ENCODE measurements at places on chromosomes 11 and 22. TPM values are rescaled to one million over a fixed set of nuclear protein-coding genes. Genes with fewer than 3 reads are reported as not detected.

KCNQ1OT1 gene
- total RNA-seq: 1.0 TPM

- no peak for ATAC-seq
These were observed 91.8 kb upstream of the CLDN5 start for GRCh38 chr22:19615867-19616581.

TYR gene
- not detected for total RNA-seq

DNA sequence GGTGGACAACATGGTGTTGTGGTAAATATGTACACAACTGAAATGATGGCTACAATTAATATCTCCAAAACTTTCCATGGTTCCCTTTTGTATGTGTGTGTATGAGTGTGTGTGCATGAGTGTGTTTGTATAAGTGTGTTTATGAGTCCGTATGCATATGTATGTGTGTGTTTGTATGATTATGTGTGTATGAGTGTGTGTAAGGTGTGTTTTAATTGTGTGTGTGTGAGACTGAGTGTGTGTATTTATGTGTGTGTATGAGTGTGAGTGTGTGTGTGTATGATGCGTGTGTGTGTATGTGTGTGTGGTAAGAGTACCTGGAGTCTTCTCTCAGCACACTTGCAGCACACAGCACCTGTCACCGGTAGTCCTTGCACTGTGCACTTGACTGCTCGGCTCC, 7.8 kb downstream of the KRTAP5-9 start:
- ATAC-seq: no peak

DNA sequence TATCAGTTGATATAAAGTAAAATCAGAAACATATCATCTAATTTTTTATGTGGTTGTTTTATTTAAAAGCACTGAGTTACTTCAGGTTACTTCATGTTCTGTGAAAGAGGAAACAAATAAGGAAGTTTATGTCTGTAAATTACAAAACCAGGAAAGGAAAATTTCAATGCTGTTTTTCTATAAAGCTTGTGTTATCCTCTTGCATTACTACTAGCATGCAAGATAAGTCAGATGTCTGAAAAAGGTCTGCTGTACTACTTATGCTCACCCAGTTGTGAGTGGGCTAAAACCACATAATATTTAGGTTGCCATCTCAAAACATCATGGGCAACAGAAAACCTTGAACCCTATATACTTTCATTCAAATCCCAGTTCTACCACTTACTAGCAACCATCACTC, 121.5 kb downstream of the ATG16L2 start:
- ATAC-seq: no peak

GRCh38 chr11:60756307-60757032, at the start of gene MS4A15:
TSS of gene MS4A15 (plus strand) at chr11:60756867. CDS start at chr11:60763734, 6,867 bp downstream.
- no peak for ATAC-seq

HSPB2 gene
- total RNA-seq: 0.78 TPM

DNA sequence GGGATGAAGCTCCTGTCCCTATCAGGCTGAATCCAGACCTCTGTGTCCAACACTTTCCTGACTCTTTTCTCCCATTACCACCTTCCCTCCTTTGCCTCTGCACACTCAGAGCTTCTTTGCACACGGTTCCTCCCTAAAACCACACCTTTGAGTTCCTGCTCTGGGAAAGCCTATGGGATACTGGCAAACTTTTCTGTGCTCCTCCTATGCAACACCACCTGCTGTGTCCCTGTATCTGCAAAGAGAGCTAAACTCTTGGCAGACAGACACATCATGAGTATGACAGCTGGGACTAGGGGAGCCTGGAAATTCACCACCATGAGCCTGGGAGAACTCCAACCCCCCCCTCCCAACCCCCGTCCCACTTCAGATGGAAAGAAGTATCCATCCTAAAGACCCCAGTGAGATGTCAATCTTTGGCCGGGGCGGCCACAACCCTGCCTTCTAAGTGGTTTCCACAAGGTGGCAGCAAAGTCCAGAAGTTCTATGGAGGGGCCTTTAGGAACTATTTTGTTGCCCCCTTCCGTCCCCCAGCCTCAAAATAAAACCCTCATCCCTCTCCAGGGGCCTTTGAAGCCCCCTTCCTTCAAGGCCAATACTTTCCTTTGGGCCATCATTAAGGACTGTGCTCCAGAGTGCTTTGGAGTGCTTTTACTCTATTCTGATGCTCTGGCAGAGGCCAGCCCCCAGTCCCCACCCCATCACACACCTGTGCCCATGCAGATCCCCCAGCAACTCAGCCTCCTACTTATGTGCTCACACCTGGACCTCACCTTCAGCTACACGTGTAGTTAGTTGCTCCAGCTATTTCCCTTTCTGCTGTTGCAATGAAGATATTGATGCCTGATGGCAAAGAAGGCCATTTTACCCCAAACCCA, 19.4 kb downstream of the HTR3A start:
- ATAC-seq: no peak

DNA sequence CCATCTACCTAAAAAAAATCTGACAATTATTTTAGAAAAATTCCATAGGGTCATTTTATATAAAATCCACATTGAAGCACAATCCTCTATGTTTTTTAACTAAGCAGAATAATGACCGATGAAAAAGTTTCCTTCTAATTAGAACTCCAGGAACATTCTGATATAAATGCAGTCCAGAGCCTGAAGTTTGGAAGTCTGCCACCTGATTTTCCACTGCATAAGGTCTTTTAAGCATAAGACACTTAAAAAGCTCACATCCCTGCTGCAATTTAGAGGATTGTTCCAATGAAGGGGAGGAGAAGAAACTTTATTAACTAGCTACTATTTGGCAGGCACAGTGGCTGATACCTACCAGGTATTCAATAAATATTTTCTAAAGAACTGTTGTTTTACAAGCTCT, 570.3 kb upstream of the ANO5 start:
- ATAC-seq: no peak

GLYAT gene
- total RNA-seq: not detected

DNA sequence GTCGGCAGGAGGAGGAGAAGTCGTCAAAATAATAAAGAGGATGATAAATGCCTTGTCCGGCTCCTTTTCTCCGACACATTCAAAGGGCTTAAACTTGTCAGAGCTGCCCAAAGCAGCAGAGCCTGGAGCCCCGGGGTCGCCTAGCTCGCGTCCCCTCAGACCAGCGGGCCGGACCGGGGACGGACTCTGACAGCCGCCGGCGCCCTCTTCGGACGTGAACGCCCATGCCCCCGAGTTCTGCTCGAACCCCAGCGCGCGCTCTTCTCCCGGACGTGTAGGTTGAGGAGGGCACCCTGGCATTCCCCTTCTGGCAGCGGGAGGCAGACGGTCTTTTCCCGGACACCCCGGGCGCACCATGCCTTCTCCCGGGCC, 999 bp downstream of the FGF3 start:
- no peak for ATAC-seq

DNA sequence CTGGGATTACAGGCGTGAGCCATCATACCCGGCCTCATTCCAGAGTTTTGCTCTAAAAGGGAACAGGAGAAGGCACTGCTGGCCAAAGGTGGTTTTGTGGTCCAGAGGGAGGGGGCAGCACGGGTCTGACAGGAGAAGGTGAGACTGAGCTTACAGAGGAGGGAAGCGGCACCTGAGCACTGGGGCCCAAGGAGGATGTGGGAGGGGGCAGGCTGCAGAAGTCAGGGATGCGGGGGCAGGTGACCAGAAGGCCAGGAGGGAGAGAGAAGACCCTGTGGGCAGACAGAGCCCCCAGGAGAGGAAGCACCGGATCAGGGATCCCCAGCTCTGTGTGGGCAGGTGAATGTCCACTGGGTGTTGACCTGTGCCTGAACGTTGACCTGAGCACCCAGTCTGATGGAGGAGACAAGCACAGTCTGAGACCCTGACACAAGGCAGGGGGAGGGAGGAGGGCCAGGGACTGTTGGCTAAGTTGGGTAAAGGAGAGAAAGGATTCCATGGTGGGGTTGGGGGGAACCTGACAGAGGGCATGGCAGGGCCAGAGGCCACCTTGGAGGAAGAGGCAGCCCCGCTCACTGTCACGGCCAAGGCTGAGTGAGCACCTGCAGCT, 12.0 kb upstream of the PRR5 start:
- ATAC-seq: no peak

GRCh38 chr22:19664406-19664805, 49.9 kb upstream of the SEPTIN5 start:
- ATAC-seq: no peak

SMTNL1 gene
- total RNA-seq: not detected

- ATAC-seq: no peak
These were observed 606.7 kb upstream of the LRRC4C start for GRCh38 chr11:42066113-42066512.

DNA sequence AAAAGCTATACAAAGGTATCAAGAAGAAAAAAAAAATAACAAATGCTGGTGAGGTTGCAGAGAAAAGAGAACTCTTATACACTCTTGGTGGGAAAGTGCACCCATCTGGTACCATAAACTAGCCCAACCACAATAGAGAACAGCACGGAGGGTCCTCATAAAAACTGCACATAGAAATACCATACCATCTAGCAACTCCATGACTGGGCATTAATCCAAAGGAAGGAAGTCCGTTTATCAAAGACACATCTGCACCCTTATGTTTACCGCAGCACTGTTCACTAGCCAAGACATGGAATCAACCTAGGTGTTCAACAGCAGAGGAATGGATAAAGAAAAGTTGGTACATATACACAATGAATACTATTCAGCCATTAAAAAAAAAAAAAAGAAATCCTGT, 10.8 kb upstream of the CLDN5 start:
- no peak for ATAC-seq

TLCD5 gene
- total RNA-seq: 8.1 TPM

DNA sequence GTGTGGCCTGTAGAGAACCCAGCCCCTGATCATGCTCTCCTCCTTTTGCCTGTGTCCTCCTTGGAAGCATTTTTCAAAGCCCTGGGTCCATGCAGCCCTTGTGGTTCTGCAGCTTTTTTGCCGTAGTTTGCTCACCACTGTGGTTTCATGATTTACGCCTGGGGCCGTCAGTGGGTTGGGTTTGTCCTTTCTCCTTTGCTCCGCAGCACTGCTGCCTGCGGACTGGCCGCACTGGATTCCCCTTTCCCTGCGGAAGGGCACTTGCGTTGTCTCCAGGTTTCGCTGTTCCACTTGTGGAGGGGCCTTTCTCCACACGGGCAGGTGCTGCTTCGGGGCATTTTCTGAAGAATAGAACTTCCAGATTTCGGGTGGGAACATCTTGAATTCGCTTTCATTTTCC, 1260.9 kb downstream of the BRD1 start:
- ATAC-seq: no peak

- ATAC-seq: no peak
These were observed 14.1 kb downstream of the SLC35C1 start for GRCh38 chr11:45818961-45819605.

DNA sequence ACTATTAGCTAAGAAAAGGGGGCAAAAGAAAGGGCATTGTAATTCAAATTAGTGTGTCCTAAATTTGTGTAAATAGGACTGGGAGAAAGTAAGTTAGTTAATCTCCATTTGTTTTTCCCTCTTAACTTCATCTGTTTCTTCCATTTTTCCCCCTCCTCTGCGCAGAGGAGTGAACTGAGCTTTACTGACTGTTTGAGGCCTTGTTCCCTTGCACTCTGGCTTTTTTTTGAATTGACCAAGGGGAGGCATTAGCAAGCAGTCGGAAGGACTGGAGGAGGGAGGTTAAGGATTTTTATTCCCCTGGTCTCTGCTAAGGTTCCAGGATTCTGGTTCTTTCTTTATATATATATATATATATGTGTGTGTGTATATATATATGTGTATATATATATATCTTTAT, 15.2 kb upstream of the FANCF start:
- no peak for ATAC-seq

- peak; percentile 74 for ATAC-seq
These were observed 51.5 kb downstream of the FAM181B start for GRCh38 chr11:82682003-82682751.

CTSC gene
- total RNA-seq: 78.6 TPM

- no peak for ATAC-seq
These were observed 36.7 kb upstream of the VWA5A start for GRCh38 chr11:124078591-124078990.

Measured in gastroesophageal sphincter (tissue), 4 donors.